ENCODE measurements at places on chromosomes 16 and 17.

DNA sequence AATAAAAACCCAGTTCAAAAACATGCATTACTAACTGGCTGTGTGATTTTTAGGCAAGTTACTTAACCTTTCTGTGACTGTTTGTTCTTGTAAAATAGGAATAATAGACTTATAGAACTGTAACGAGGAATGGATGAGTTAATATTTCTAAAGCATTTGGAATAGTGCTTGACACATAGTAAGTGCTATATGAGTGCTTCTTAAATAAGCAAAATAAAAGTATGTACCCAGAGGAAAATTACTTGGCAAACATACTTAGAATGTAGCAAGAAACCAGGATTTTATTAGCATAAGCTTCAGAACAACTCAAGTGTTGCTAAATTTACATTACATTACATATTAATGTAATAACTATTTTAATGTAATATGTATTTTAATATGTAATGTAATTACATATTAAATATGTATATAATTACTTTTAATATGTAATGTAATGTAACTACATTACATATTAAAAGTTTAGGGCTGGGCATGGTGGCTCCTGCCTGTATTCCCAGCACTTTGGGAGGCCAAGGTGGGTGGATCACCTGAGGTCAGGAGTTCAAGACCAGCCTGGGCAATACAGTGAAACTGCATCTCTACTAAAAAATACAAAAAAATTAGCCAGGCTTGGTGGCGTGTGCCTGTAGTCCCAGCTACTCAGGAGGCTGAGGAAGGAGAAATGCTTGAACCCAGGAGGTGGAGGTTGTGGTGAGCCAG, 14.2 kb downstream of the NFAT5 start:
- no peak for DNase-seq

GRCh38 chr16:66489818-66490217, 60.1 kb downstream of the TK2 start:
- DNase-seq: no peak

GRCh38 chr17:41367426-41368075, 2.1 kb downstream of the KRT33B start:
- no peak for DNase-seq

- no peak for DNase-seq
These were observed 15.7 kb upstream of the MC1R start for GRCh38 chr16:89902980-89903379.

DNA sequence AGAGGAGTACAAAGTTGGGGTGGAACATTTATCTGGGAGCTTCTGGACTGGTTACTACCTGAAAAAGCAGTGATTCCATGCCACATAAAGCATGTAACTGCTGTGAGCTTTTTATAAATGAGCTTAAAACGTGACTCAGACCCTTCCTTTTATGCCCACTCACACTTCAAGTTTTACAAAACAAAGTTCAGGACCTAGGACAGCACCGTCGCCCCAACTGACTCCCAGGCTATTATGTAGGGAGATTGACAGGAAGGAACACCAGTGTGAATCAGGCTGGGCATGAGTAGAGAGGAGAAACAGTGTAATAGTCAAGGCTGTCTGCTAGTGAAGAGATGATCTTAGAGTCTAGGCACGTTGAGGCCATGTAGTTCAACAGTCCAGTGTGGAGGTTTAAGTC, 91.6 kb upstream of the DNAH9 start:
- no peak for DNase-seq

DNA sequence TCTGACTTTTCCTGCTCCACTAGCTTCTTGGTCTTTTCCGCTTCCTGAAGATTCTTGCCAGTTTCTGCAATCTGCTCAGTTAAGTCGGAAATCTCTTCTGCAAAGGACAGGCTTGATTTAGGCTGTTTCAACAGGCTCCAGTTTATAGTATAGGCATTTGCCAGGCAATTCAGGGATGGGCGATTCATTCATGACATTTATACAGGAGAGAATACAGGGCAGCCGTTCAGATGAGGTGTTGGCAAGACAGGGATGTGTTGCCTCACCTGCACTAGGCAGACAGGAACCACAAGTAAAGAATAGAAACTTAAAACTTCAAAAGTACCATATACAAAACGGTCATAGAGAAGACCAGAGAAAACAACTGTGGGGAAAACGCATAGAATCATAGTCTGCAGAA, 61.7 kb downstream of the MYH13 start:
- DNase-seq: no peak

- no peak for DNase-seq
These were observed 14.9 kb upstream of the RBFOX3 start for GRCh38 chr17:79625706-79626105.

DNA sequence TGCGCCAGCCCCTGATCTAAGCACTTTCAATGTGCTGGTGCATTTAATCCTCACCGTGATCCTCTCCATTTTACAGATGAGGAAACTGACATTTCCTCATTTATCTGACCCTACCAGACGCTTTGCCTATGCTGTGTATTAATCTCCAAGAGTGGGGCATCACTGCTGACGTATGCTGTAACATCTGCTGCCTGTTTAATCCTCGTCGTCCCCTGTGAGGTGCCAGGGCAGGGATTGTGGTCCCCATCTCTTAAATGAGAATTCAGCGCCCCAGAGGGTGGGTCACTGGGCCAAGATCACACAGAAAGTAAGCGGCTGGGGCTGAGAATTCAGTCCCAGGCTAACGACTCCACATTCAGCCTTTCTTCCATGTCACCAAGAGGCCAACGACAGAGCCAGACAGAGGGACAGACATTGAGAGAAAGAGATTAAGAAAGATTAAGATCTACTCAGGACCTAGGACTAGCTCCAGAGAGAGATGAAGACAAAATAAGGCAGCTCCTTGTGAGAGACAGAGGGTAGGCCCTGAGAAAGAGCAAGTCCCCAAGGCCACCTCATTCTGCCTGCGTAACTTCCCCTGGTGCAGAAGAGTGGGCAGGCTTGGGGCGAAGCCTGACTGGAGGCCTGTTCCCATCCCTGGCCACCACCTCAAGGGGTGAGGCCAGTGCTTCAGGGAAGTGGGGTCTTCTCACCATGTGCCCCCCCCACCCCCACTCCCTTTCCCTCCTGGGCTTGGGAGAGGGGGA, 13.5 kb downstream of the CACNA1G start:
- no peak for DNase-seq

DNA sequence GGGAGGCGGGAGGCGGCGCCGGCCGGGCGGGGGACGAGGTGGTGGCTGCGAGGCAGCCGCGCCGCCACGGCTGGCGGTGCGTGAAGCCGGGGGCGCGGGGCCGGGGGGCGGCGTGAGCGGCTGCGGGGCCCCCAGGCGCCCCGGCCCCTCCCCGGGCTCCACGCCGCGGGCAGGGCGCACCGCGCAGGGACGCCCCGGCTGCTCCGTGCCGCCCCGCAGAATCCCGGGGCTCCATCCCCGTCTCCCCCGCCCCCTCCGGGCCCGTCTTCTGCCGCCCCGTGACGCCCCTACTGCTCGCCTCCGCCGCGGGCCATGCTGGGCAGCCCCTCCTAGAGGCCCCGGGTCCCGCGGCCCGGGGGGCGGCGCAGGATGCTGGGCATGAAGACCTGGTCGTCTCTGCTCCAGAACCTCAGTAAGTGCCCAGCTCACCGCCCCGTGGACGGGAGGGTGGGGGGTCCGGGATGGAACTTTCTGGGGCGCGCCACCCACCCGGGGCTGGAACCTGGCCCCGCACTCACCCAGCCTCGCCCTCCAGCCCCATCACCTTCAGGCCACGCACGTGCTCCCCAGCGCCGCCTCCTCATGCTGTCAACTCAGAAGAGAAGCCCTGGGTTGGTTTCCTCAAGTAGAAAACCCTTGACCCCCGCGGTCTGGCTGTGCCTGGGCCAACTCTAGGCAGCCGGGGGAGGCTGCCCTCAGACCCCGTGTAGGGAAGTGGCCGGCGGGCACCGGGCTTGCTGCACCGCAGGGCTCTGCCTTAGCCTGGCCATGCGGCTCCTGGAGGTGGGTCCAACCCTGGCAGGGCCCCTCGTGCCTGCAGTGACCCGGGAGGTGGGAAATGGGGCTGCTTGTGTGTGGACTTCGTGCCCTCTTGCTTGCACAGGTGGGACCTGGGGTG, 150.2 kb upstream of the GSE1 start:
- no peak for DNase-seq

DNA sequence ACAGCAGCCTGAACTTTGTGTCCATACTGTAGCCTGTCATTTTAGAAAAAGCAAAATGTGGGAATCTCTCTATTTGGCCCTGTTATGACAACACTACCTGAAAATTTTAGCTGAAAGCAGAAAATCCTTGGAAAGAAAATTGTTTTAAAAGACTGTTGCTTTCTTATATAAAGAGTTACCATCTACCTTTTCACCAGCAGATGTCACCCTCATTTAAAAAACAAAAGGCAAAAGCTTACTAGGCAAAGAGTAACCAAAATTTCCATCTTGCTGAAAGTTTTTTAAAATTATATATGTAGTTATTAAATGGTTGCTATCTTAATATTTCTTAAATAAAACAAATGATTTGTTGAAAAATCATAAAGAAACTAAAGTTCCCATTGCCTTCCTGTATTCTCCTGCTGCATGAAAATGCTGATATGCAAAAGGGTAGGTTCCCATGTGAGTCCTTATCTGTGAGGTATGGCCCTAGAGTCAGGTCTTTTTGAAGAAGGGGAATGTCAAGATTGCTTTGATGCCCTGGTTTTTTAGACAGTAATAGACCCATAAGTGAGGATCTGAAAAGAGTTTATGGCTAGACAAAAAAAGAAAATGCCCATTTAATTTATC, 61.0 kb downstream of the TNRC6C start:
- no peak for DNase-seq

All from naive thymus-derived CD8-positive, alpha-beta T cell (primary cell).